Stimulated activated CD8-positive, alpha-beta memory T cell treated with anti-CD3 and anti-CD28 coated beads, Interleukin-4, amount 100 ng/mL, for 4 hours (primary cell): ENCODE measurements at places on chromosomes 12 and 14.

GRCh38 chr12:54196396-54196795 lies 7.6 kb upstream of the SMUG1 start:
- no peak for DNase-seq

DNA sequence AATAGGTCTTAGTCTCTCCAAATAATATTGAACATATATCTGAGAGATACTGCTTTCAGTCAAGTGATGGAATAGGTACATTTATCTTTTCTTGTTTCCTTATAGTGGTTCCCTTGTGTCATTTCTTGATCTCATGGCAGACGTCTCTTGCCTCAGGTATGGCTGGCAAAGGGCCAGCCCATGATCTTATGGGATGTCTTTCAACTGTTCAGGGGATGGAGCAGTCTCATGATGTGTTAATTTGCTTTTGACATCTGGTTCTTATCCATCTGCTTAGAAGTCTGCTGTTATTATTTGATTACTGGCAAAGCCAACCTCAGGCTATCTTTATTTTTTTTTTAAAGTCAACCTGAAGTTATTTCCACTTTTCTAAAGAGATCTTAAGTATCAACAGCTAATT lies 262.9 kb downstream of the TMEM117 start:
- DNase-seq: no peak

GRCh38 chr12:96225994-96226399 lies 31.8 kb downstream of the ELK3 start:
- no peak for DNase-seq

- no peak for DNase-seq
Observed at GRCh38 chr14:52328276-52328675, 14.2 kb downstream of the PTGER2 start.

- no peak for DNase-seq
Observed at GRCh38 chr14:91299121-91300115, 54.9 kb upstream of the GPR68 start.

DNA sequence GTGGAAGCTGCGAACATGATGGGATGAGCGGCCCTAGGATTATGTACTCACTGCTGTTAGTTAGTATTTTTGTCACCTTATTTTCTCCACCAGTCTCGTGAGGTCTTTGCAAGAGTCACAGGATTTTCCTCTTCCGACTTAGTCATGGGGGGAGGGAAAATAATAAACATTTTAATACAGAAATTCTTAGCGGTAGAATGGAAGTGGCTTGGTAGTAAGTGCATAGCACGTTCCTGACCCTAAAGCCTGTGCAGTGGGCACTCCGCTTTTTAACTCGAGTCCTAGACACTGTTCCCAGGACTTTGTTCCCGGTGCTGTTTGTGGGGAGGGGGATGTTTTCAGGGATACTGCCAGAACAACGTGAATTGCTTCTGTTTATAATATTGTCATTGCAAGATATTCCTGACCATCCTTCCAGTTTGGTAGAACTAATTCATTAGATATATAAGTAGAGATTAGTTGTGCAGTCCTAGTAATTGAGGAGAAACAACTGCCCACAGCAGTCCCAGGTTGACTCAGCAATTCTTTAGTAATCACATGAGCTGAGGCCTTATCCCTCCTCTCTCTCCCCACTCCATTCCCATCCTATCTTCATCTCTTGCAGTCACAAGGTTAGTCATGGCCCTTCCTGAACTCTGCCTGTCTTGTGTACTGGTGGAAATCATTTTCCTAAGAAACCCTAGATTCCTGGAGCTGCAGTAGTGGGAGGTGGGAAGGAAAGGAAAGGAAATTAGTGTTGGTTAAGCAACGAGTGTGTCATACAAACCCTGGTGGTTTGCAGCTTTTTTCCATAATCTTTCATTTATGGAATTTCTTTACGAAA lies 799 bp downstream of the SLC38A6 start:
- DNase-seq: no peak

DNA sequence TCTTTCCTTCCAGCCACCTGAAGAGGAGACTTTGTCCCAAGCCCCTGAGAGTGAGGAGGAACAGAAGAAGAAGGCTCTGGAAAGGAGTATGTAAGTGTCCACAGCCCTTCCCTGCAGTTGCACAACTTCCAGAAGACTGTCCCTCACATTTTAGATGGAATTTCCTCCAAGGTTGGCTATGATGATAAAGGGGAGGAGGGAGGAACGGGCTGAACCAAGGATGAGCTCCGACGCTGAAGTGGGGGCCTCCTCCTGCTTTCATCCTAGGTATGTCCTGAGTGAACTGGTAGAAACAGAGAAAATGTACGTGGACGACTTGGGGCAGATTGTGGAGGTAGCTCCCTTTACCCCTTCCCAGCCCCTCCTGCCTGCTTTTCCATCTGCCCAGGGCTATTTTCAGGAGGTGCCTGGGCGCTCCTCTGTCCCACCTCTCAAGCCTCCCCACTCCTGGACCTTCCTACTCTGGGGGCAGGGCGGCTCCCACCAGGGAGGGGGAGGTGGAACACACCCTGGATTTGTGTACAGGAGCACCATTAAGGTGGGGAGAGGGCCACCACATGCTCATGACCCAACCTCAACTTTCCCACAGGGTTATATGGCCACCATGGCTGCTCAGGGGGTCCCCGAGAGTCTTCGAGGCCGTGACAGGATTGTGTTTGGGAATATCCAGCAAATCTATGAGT lies 2.3 kb downstream of the ARHGEF25 start:
- no peak for DNase-seq

GRCh38 chr12:62653740-62654139 lies 187.1 kb downstream of the MON2 start:
- no peak for DNase-seq

- DNase-seq: no peak
Observed at GRCh38 chr12:54526812-54527630, 22.4 kb upstream of the PDE1B start.

- DNase-seq: no peak
Observed at GRCh38 chr12:123941624-123942237, 30.9 kb downstream of the CCDC92 start.

GRCh38 chr12:57614178-57614947 lies 3.1 kb downstream of the ARHGEF25 start:
- no peak for DNase-seq

DNA sequence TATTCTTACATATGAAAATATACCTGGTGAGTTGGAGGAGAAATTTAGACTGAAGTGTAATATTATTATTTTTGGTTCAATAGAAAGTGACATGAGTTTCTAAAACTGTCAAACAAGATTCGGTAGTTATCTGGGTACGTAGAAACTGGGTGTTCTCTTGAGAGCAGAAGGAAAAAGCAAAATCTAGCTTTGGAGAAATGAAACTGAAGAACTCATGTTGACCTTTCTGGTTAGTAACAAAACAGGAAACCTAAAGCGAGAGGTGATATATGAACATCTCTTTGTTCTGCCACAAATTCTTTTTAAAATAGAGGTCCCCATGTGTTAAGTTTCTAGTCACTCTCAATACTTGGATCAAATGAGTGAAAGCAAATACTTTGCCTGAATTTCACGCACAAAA lies 401.7 kb downstream of the TRHDE start:
- DNase-seq: no peak

DNA sequence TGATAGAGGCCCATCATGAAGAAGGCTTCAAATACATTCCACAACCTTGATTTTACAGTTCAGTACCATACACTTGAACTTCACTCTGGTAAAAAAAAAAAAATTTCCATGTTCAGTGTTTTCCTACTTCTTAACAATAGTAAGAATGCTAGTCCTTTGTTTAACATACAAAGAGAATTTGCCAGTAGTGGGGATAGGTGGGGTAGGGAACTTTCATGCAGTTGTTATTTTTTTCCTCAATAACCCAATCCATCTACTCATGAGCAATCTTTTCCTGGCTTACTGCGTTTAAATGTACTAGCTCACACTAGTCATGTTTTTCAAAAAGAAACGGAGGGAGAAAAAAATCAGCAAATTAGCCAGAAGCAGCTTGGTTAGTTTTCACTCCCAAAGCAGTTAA lies 206.1 kb downstream of the PRKD1 start:
- DNase-seq: no peak

DNA sequence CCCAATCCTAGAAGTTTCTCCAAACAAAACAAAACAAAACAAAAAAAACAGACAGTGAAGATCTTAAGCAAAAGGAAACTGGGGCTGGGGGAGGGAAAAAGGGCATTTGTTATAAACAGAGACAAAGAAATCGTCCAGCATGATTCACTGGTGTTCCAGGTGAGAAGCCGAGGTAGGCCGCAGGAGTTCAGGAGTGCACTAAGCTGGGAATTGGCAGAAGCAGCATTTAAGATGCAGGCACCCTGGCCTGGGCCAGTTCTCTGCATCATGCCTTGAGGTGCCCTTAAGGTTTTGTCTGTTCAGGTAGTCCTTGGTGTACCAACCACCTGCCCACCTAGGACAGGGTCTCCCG lies 11.2 kb downstream of the TBX3 start:
- DNase-seq: no peak

GRCh38 chr12:119222222-119222951 lies 43.7 kb downstream of the HSPB8 start:
- DNase-seq: no peak

- DNase-seq: no peak
Observed at GRCh38 chr12:94379479-94380113, 80.1 kb downstream of the CEP83 start.

- DNase-seq: no peak
Observed at GRCh38 chr12:57835366-57836288, 10.9 kb downstream of the CTDSP2 start.
